ENCODE measurements at places on chromosomes 2 and 18. TPM values are rescaled to one million over a fixed set of nuclear protein-coding genes. Genes with fewer than 3 reads are reported as not detected.

- DNase-seq: no peak
Observed at GRCh38 chr2:147714582-147714981, 130.2 kb upstream of the ACVR2A start.

FAM237A gene
- total RNA-seq: not detected

GRCh38 chr2:4995466-4995865 lies 696.7 kb upstream of the SOX11 start:
- peak; percentile 17 for DNase-seq

DNA sequence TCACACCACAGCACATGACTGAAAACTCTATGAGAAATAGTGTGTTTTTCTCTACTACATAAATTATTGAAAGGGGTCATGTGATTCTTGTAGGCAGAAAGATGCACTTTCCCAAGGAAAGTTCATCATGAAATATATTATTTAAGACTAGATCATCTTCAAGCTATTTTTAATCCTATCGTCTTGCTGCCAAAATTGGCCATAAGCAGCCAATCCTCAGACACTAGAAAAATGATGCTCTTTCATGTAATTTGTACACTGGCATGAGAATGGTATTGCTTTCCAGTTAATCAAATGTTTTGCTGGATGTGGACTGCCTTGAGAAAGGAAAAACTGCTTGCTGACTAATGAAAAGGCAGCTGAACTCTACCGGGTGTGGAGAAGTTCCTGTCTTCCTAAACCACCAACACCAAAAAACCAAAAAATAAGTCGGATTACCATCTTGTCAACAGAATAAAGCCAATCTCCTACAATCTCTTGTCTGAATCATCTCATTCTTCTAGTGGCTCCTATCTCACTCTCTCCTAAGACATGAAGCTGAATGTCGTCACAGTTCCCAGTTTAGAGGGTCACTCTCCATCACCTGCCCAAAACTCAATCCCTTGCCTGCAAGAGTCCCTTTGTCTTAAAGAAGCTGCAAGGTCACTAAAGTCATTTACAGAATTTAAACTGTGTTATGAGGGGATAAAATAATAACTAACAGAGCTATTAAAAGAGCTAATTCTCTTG lies 5.3 kb downstream of the BCL2 start:
- no peak for DNase-seq

GRCh38 chr2:5454051-5454390 lies 238.2 kb upstream of the SOX11 start:
- no peak for DNase-seq

- DNase-seq: no peak
Observed at GRCh38 chr2:73333564-73333963, 40.2 kb upstream of the EGR4 start.

- peak; percentile 79 for DNase-seq
Observed at GRCh38 chr2:205766779-205767359, 84.6 kb downstream of the NRP2 start.

PSMA8 gene
- not detected for total RNA-seq

- no peak for DNase-seq
Observed at GRCh38 chr2:15191789-15192188, 369.3 kb downstream of the NBAS start.

DNA sequence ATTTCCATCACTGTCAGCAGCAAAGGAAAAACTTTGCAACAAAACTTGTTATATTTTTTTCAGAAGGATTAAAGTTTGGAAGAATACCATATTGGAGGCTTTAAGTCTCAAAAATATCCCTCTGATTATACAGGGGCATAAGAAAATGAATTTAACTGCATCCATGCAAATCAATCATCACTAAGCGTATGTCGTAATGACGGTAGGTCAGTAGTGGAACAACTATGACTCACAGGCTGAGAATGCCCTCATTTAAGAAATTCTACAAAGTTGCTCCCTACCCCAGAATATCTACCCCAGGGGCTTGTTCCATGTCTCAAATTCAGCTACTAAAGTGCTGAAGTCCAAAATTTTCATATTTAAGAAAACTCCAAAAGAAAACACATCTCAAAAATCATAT lies 12.5 kb upstream of the NAB1 start:
- DNase-seq: no peak

LRPPRC gene
- total RNA-seq: 214 TPM

TXNL1 gene
- total RNA-seq: 75.6 TPM

GRCh38 chr2:85655961-85656417 lies 12.0 kb downstream of the SFTPB start:
- no peak for DNase-seq

DNA sequence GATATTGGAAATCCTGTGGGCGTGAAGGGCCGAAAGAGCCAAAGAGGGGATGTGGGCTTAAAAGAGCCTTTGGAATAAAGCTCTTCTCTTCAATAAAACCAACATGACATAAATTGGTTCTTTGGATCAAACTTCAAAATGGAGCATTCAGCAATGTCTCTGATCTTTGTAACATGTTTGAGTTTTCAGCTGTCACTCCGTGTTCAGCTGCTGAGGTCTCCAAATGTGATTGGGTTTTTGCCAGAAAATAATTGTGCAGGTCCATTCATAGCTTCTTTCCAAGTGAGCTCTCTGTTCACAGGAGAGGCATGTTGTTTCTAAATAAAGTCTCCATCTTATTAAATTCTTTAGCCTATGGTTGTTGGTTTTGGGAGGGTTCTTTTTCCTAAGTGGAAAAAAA lies 127.6 kb upstream of the CCDC68 start:
- no peak for DNase-seq

DNA sequence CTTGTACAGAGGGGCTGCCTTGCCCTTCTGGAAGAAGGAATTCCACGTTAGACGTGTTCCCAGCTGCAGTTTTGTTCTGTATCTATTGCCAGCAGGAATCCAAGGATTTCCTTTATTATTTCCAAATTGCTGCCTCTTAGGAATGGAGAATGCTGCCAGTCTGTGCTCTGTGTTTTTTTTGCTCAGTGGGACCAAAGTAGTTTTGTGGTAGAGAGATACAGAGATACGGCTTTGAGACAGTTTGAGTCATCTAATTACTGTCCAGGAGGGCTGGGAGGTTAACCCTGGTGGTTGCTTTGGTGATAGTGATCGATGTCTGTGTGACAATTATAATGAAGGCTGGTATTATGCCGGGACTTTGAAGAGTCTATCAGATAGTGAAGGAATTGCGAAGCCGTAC lies 26.3 kb downstream of the ASAP2 start:
- DNase-seq: no peak

DNA sequence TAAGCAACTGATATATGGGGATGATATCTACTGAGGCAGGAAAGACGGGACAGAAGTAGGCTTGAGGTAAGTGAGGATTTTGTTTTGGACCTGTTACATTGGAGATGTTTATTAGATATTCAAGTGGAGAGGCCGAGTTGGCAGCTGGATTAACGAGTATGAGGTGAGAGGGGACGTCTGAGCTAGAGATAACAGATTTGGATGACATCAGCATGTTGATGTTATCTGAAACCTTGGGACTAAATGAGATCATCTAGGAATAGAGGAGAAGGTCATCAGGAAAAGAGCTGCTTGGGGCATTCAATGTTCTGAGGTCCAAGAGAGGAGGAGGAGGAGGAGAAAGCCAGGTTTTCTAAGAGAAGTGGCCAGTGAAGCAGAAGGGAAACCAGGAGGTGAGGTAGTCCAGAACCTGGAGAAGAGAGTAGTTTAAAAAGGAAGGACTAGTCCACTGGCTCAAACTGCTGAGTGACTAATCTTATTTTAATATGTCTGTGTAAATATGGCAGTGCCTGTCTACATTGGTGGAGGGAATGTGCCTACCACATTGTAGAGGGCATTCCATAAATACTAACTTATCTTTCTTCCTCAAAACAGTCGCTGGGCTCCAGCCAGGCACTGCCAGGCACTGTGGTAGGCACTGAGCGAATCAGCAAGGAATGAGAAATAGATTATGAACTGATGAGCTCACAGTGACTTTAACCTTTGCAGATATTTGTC lies 488.3 kb downstream of the DLGAP1 start:
- DNase-seq: no peak

DNA sequence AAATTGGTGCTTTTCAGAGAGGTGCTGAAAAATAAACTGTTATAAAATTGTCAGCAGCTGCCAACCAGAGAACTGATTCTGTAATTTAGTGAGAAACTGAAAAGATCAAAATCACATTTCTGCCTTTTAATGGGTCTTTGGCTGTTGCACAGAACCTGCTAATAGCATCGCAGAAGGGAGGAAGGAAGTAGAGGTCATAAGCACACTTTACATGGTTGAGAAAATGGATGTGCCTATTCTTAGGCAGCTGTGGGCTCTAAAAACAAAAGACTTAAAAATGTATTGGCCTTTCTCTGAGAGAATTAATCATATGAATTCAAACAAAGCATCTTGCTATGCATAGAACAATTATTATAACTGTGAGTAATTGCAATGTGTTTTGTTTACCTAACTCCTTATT lies 1186.9 kb downstream of the DSC3 start:
- DNase-seq: no peak

STAT4 gene
- 0.32 TPM for total RNA-seq

DNA sequence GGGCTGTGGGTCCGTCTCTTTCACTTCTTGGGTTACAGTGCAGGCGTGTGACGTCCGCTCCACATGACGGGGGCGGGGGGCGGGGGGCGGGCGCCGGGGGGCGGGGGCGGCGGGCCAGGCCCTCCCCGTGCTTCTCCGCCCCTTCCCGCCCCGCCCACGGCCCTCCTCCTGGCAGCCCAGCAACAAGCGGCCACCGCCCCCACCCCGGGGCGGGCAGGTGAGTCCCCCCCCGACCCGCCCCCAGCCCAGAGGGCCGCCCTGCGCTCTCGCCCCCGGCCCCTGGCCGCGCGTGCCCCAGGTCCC lies 3.6 kb downstream of the ZNF516 start:
- peak; percentile 83 for DNase-seq

DNA sequence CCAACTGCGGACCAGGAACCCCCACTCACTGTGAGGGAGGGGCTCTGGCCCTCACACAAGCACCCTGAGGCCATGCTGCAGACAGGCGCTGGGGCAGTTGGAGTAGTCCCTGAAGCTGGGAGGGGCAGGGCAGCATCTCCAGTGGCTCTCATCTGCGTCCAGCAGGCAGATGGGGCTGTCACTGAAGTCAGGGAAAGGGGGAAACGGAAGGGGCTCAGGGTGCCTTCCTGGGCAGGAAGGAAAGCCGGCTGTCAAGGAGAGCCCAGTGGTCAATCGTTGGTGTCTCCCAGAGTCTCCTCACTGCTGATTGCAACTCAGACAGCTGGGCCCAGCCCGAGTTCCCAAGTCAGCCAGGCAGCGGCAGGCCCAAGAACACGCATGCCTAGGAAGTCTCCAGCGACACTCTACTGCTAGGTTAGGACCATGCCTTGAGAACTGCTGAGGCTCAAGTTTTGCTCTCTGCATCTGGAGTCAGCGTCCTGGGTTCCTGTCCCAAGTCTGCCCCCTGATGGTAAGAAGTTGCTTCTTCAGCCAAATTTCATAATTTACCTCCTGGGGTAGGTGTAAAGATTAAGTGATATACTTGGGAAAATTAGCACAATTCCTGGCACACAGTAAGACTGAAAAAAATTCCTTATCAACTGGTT lies 27.4 kb upstream of the NMUR1 start:
- DNase-seq: peak; percentile 82

GRCh38 chr2:88919087-88919738 lies 227.7 kb downstream of the RPIA start:
- DNase-seq: no peak

MSTN gene
- total RNA-seq: not detected

DNA sequence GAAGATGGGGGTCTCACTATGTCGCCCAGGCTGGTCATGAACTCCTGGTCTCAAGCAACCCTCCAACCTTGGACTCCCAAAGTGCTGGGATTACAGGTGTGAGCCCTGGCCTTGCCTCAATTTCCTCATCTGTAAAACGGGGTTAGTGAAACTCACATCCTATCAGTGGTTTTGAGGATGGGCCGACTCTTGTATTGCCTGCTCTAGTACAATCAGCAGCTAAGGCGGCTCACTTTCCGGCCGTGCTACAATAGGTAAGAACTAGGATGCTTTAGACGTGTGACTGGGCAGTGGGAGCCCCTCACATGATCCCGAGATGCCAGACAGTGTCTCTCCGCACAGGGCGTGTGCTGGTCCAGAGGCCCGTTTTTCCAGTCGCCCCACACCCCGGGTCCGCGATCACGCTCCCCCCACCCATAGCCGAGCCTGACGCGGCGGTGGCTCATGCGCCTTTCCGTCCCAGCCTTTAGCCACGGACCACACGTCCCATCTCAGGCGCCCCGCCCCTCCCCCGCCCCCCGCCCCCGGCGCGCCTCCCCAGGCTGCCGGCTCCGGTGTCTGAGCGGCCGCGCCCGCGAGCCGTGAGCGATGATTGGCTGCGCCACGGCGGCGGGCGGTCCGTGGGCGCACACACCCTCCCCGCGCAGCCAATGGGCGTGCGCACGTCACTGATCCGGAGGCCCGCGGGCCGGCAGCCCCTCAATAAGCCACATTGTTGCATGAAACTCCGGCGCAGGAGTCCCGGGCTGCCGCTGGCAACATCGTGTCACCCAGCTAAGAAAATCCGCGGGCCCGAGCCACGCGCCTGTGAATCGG lies at the start of gene HK2:
Gene HK2 (plus strand): TSS at position 710 of the 816 bp plus-strand sequence. CDS start 454 bp downstream, outside the sequence.
- DNase-seq: peak; percentile 98

GRCh38 chr18:6666012-6666685 lies 63.4 kb upstream of the ARHGAP28 start:
- DNase-seq: no peak

ANKRD30BL gene
- total RNA-seq: not detected

DNA sequence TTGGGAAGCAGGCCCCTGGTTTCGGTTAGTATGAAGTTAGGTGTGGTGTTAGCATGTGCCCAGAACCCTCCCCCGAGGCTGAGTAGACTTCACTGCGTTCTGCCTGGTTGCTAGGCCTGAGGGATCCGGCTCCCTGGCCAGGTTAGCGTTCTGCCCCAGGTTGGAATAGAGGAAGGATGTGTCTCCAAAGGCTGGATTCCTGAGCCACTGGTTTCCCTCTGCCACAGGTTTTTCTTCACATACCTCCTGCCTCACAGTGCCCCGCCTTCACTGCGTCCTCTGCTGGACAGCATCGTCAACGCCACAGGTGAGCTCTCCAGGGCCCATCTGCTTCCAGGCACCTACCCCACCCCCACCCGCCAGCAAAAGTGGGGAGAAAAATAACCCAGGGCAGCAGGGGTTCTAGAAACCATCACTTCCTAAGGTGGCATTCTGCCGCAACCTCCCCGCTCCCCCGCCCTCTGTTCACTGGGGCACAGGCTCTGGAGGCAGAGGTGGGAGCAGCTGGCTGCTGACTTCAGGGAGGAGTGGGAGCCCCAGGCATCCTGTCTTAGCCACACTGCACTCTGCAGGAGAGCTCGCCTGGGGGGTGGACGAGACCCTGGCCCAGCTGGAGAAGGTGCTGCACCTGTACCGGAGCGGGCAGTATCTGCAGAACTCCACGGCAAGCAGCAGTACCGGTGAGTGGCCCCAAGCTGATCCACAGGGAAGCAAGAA lies 7.1 kb downstream of the PKDCC start:
- DNase-seq: no peak

GRCh38 chr2:33478968-33479731 lies 2.7 kb downstream of the RASGRP3 start:
- DNase-seq: no peak

GRCh38 chr2:86368161-86368824 lies 30.9 kb upstream of the REEP1 start:
- peak; percentile 85 for DNase-seq
